8988T (cell line): ENCODE measurements at places on chromosomes 1 and 21.

- DNase-seq = no peak
Measured at GRCh38 chr1:8465692-8466091, 147.8 kb downstream of the SLC45A1 start.

- no peak for DNase-seq
Measured at GRCh38 chr1:55632058-55632457, 416.9 kb upstream of the USP24 start.

GRCh38 chr21:37764691-37765090 lies 151.6 kb downstream of the KCNJ6 start:
- no peak for DNase-seq

GRCh38 chr21:44013380-44014088 lies 1.4 kb downstream of the TRAPPC10 start:
- no peak for DNase-seq

- no peak for DNase-seq
Measured at GRCh38 chr1:230145505-230145899, 78.5 kb downstream of the GALNT2 start.

GRCh38 chr1:101653482-101653946 lies 343.2 kb downstream of the OLFM3 start:
- DNase-seq = no peak

DNA sequence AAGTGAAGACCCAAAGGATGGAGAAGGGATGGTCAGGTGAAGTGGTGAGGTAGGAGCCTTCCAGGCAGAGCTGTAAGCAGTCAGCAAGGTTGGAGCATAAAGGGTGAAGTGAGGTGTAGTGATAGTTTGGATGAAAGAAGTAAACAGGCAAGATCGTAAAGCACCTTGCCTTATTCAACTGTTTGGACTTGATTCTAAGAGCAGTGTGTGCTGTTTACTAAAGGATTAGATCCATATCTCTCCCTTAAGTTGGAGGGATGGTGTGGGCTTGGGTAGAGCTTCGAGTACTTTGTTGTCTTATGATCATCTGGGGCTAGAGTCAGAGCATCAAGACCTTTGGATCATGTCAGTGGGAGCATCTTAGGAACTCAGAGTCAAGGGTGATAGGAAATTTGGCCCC lies 39.8 kb upstream of the CD34 start:
- no peak for DNase-seq

- DNase-seq = no peak
Measured at GRCh38 chr1:21930629-21931170, 6.4 kb downstream of the HSPG2 start.

DNA sequence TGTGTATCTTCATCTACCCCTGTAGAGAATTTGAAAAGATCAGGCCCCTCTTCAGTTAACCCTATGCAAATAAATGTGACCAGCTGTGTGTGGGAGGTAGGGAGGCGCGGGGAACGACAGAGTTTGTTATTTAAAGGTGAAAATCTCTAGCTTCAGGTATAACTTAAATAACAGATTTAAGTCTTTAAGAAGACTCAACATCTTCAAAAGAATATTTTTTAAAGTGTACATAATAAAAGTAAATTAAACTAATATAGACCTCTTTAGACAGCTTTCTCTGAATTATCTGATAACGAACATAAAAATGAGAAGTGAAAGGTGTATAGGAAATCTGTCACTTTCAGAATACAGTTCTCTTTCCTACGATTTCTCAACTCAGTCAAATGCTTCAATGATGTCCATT lies 16.0 kb downstream of the ANGPTL3 start:
- no peak for DNase-seq

DNA sequence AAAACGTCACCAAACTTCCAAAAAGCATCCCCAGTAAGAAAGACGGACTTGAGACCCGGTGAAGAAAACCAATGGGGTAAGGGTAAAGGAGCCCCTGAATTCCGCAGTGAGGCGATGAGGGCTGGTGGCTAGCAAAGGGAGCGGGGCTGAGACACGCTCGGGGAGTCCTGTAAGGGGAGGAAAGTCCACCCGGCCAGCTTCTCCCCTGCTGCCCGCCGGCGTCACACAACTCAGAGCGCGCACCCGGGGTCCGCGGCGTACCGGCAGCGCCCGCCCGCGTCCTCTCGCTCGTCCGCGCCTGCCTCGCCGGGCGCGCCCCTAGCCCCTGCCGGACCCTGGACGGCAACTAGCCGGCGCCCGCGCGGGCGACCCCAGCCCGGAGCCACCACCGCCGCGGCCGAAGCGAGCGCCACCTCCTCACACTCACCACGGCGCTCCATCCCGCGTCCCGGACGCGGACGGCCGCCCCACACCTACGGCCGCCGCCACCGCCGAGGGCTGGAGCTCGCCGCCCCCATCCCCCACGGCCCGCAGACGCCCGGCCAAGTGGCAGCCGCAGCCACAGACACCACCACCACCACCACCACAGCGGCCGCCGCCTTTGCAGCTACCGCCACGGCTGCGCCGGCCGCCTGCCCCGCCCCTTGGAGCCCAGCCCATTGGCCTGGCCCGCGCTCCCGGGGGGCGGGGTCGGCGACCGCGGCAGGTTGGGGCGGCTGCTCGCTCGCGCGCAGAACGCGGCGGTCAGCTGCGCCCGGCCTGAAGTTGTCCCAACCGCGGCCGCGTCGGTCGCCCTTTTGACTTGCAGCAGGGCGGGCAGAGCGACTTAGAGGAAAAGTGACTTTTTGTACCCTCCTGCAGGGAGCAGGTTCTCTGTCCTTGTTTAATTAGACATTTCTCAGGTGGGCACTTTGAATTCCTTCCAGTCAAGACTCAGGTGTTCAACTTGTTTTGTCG lies 10.0 kb upstream of the ARHGAP29 start:
- peak; percentile 45 for DNase-seq
